A549 treated with DMSO at 1 μM for 4 hours (cell line): ENCODE measurements at places on chromosomes 1 and 21. TPM values are rescaled to one million over a fixed set of nuclear protein-coding genes. Genes with fewer than 3 reads are reported as not detected.

CACNA1S gene
- total RNA-seq: 0.01 TPM in 1 of 5 replicates, not detected in the others

PALMD gene
- 0.36 to 0.57 TPM (median 0.50 TPM) in 5 replicates for total RNA-seq

AMY1C gene
- total RNA-seq: not detected in 5 replicates

VSIG8 gene
- total RNA-seq: 0.06 to 0.07 TPM in 2 of 5 replicates, not detected in the others

AMY1A gene
- not detected in 5 replicates for total RNA-seq
